ENCODE measurements at places on chromosomes 1 and 21.

DNA sequence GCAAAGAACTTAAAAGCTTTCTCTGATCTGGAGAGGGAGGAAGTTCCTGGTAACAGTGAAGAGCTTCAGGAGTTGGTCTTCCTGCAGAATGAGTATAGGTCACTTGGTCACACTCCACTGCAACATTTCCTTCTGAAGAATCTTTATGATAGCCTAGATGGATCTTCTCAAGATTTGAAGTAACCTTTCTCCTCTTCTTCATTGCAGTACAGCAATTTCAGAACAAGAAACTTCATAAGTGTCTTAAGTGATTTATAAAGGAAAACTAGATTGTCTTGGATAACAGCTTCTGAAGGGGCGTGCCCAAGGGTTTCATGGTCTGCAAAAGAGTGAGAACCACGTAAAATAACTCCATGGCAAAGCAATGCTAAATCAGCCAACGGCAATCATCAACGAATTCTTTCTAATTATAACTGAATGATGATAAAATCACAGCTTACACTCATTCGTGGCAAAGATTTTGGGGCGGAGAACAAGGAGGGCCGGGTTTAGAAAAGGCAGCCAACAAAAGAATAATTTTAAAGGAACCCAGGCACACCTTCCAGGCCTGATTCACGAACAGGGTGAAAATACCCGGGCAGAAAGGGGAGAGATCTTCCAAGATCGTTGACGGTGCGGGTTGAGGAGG, 53.9 kb upstream of the ASPM start:
- peak; percentile 79 for DNase-seq

GRCh38 chr1:87615491-87615890, 286.8 kb downstream of the LMO4 start:
- no peak for DNase-seq

GRCh38 chr1:154465621-154466195, 36.3 kb upstream of the TDRD10 start:
- no peak for DNase-seq

DNA sequence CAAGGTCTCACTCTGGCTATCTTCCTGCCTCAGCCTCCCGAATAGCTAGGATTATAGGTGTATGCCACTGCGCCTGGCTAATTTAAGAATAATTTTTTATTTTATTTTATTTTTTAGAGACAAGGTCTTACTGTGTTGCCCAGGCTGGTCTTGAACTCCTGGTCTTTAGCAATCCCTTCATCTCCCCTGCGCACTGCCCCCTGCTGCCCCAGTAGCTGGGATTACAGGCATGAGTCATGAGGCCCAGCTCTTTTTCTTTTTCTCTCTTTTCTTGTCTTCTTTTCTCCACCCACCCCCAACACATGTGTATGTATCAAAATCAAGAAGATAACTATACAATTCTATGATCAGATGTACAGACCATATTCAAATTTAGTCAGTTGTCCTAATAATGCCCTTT, 87.2 kb downstream of the PEX14 start:
- DNase-seq = no peak

DNA sequence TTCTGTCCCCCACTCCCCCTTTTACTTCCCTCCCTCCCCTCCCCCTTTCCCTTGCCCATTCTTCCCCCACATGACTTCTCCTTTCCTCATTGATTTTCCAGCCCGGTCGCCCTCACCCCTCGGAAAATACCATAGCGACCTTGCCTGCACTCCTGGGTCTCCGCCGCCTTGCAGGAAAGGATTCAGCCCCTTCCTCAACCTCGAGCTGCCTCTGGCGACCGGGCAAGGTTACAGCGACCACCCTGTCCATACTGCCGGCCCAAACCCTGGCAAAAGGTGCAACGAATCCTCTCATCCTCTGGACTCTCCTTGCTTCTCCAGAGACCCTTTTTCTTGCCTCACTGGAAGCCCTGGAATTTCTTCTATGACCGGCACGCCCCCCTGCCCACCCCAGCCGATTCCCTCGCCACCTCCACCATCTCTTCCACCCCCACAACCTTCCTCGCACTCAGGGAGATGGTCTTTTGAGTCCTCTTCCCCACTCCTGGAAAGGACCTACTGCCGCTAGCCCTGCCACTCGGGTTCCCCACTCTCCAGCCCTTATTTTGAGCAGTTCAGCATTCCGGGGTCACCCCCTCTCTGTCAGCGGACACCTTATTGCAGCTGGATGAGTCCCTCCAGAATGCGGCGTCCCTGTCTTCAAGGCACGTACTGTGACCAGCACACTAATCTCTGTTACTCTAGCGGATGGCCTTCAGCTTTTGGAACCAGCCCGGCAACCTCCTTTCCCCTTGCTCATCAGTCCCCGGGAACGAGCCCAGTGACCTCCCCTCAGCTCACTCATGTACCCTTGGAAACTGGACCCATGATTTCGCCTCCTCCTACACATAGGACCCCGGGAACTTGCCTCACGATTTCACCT, 846 bp downstream of the NSUN4 start:
- DNase-seq = no peak

- DNase-seq = no peak
These were observed 48.1 kb downstream of the KANK4 start for GRCh38 chr1:62271134-62271533.

DNA sequence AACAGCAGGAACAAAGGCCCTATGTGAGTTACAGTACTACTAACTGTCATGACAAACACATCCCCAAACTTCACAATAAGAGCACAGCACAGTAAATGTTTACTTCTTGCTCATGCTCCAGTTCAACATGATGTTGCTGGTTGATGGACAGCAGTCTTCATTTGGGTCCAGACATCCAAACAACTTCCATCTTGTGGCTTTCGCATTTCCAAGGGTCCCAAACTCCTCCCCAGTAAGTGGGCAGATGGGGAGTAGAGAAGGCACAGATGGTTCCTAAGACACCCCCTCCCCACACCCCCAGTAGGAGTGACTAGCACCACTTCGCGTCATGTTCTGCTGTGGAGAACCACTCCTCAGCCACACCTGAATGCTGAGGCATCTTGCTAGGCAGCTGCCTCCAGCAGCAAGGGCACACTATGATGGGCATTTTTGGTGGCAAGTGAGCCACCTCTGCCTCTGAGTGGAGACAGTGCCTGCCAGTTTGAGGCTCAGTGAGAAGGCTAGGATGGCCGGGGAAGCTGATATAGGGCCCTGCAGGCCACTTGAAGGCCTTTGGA, 32.7 kb upstream of the CD2 start:
- DNase-seq = no peak
